Stomach (tissue), 19 donors: ENCODE measurements at places on chromosomes 3 and 15. TPM values are rescaled to one million over a fixed set of nuclear protein-coding genes. Genes with fewer than 3 reads are reported as not detected.

- no peaks in the 10 kb centered on the region for H3K36me3 ChIP-seq
- H3K4me1 ChIP-seq, result peaks cover 13% of the 10 kb centered on the region
Measured at GRCh38 chr3:54206874-54207273, 84.5 kb downstream of the CACNA2D3 start.

DNA sequence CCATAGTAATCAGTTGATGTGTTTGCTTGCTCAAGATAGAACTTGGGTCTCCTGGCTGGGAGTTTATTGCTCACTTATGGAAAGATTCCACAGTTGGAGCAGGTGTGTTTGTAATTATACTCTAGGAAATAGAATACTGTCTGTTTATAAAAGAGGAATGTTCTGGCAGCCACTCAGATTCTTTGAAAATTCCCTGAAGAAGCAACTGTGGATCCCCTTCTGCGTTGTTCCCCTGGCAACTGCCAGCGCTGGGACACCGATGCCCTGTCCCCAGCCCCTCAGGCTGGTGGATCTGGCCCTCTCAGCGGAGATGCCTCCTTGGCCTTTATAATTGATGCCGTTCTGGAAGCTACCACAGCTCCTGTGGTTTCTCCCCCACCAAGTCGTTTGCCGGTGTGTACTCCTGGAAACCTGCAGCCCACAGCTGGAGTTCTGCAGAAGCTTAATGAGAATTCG is 225.9 kb downstream of the ITPR1 start:
- peaks cover 57% of the 10 kb centered on the region for H3K4me1 ChIP-seq
- DNase-seq, result peak; percentile 45
- no peak overlapping the region for H3K4me3 ChIP-seq
- no peaks in the 10 kb centered on the region for H3K27me3 ChIP-seq

Gene TCTA
- 10.3 TPM for total RNA-seq

DNA sequence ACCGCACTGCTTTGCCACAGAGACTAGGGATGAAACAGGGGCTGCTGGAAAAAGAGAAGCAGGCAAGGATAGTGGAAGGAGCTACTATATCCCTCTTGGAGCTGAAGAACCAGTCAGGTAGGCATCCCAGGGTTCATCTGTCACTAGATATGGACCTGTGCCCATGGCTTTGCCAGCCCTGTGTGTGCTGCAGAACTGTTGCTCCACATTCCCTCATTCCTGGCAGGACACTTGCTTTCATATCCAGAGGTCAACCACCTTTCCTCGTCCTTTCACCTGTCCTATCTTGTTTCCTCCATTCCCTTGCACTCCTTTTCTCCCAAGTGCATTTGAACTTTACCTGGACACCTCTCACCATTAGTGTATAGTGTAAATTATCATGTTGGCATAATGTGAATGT is 12.0 kb downstream of the SNRK start:
- H3K27me3 ChIP-seq, result no peaks in the 10 kb centered on the region
- H3K4me1 ChIP-seq, result peaks cover 48% of the 10 kb centered on the region
- H3K27ac ChIP-seq, result no peak overlapping the region
- no peak for DNase-seq
- no peak overlapping the region for H3K4me3 ChIP-seq

- no peak for DNase-seq
- no peak overlapping the region for H3K27ac ChIP-seq
- no peaks in the 10 kb centered on the region for H3K27me3 ChIP-seq
- no peaks in the 10 kb centered on the region for H3K4me1 ChIP-seq
Measured at GRCh38 chr3:104198131-104198530, 1168.6 kb upstream of the ALCAM start.

DNA sequence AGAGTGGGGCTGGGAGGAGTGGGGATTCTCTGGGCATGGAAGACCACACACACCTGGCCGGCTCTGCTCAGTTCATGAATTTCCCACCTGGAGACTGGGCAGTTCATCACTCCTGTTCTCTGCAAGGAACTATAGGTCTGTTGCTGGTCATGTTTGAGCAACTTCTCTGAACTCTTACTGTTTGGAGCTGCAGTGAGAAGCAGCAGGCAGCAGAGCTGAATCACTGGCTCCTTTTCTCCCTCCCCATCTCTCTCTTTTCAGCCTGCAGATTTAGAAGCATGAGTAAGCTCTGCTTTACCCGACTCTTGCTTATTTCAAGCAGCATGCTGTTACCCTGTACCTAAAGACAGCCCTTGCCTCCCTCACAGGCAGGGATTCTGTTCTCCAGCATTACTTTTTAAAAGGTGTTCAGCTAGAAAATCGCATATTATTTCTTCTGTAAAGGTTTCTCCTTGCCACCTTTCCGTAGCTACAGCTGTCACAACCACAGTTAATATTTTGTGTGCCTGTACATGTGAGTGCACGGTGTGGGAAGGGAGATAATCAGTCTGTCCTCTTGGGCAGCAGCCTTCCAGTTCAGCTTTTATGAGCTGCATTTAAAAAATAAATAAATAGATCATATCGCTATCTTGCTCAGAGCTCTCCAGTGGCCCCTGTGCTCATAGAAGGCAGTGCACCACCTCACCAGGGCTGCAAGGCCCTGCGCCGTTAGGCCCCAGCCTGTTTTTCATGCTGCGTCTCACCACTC is 131.6 kb downstream of the CHCHD6 start:
- no peak overlapping the region for H3K4me3 ChIP-seq
- no peak for DNase-seq
- H3K27ac ChIP-seq, result no peak overlapping the region
- no peaks in the 10 kb centered on the region for H3K27me3 ChIP-seq
- no peaks in the 10 kb centered on the region for H3K4me1 ChIP-seq

DNA sequence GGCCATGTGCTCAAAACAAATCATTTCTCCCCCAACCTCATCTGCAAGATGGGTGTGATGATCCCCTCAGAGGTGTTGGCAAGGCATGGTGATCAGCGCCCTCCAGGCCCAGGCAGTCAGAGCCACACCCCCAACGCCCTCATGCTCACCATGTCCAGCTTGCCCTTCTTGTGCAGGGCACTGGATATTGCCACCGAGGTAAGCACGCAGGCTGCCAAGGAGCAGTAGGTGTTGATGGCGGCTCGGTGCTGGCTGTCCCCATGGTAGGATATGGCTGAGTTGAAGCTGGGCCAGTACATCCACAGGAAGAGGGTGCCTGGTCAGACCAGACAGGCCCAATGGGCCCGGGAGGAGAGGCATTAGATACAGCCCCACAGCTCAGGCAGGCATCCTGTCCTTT is 17.2 kb downstream of the RHCG start:
- no peak overlapping the region for H3K27ac ChIP-seq
- H3K36me3 ChIP-seq, result no peaks in the 10 kb centered on the region
- no peaks in the 10 kb centered on the region for H3K4me1 ChIP-seq

- H3K27me3 ChIP-seq, result no peaks in the 10 kb centered on the region
- no peaks in the 10 kb centered on the region for H3K36me3 ChIP-seq
- DNase-seq, result peak; percentile 84
- H3K27ac ChIP-seq, result no peak overlapping the region
- H3K4me3 ChIP-seq, result no peak overlapping the region
Measured at GRCh38 chr15:39756806-39757522, 25.7 kb downstream of the FSIP1 start.

Gene C3orf20
- total RNA-seq, result 0.37 TPM

Gene SAMMSON
- total RNA-seq, result not detected

Gene GUCA1C
- not detected for total RNA-seq
